ENCODE measurements at places on chromosomes 3 and 15.
A peak's percentile ranks its signal among the peaks of the same experiment; 100 is the strongest.

- no peak for DNase-seq
Measured at GRCh38 chr3:171620825-171621434, 160.7 kb upstream of the TNIK start.

DNA sequence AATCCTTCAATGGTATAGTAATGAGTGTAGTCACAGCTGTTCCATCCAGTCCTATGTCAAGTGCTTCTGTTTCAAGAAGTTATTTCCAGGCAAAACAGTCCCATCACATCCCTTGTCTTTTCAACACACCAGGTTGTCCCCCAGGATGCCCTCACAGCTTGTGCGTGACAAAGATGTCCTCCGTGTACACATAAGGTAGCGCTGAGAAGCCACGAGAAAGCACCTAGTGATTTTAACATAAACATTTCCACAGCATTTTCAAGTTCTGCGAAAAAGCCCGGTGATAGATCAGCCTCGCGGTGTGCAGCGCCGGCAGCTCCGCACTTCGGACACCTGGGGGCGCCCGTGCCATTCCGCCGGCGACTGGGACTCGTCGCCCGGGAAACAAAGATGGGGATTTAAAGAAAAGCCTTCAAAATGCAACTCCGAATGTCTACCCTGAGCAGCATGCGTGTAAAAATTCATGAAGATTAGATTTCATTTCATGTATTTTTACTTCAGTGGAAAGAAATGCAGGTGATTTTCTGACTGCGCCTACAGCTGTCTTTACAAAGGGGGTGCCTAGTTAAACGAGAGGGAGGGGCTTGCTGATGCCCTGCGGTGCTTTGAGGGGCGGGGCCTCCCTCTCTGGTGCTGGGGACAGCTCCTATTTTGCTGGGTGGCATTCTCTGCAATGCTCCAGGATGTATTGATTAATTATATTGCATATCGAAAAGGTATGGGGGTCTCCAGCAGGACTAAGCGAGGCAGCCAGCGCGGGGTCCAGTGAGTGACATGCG, 49.9 kb downstream of the KY start:
- peak; percentile 86 for DNase-seq

- no peak for DNase-seq
Measured at GRCh38 chr3:128335621-128336296, 130.9 kb downstream of the DNAJB8 start.

- DNase-seq = no peak
Measured at GRCh38 chr3:37729119-37729518, 132.6 kb upstream of the CTDSPL start.

- peak; percentile 47 for DNase-seq
Measured at GRCh38 chr3:37985637-37986320, 4.8 kb upstream of the VILL start.

DNA sequence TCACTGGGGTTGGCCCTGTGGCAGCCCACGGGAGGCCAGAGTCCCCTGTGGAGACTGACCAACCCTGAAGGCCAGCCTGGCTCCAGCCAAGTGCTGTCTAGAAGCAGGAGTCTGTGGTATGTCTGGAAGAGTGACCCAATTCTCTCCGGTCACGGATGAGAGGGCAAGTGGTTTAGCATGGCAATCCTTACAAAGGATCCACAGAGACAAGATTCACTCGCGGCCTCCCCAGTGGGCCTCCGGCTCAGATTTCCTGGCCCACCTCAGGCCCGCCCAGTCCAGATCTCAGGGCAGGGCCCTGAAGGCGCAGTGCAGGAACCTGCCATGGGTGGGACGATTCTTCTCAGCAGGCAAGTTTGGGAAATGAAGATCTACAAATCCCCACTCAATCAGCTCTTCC, 5.0 kb upstream of the BCL2L10 start:
- DNase-seq = no peak

- no peak for DNase-seq
Measured at GRCh38 chr3:79154865-79155264, 612.9 kb downstream of the ROBO1 start.

DNA sequence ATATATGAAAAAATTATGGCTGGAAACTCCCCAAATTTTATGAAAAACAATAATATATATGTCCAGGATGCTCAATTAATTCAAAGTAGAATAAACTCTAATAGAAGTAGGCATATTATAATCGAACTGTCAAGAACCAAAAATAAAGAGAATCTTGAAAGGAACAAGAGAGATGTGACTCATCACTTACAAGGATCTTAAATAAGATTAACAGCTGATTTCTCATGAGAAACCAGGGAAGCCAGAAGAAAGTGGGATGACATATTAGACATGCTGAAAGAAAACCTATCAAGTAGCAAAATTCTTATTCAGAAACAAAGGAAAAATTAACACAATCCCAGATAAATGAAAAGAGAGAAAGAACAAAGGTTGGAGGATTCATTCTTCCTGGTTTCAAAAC, 66.8 kb downstream of the FAIM start:
- no peak for DNase-seq

- DNase-seq = peak; percentile 92
Measured at GRCh38 chr3:154323891-154324738, at the start of gene DHX36. TSS of gene DHX36 (minus strand) at chr3:154324487. CDS start at chr3:154324416, 71 bp downstream.

DNA sequence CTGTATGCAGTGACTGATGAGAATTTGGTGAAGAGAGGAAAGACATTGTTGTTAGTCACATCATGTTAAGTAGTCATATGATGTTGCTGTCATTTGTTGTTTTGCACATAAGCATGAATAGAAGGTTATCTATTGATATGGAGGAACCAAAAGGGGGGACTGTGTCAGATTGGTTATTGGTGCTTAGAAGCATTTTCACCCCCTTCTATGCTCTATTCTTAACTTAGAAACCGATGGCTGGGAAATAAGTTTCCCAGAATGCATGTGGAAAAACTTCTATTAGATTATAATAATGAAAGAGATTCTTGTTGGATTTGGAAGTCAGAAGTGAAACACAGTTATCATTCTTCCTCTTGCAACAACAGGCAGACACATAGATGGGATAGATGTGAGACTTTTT, 33.2 kb upstream of the CADM2 start:
- DNase-seq = no peak

DNA sequence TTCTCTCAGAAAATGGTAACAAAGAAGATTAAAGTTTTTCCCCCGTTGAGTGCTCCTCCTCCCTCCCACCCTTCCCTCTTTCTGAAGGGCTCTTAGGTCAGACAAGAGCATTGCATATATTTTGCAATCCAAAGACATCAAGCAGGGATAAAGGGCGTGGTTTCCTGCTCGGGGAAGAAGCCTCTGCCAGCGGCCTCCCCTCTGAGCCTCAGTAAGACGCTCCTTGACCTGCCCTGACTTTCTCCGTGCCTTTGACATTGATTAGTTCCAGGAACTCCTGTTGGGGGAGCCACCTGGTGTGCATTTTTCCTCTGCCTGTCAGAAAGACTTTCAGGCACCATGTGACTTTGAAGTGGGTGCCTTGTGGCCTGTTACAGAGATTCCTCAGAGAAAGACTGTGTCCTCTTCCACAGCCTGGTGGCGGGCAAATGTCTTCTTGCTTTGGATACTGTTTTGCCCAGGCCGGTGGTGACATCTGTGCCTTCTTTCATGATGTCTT, 87.2 kb upstream of the TBL1XR1 start:
- DNase-seq = peak; percentile 56

- DNase-seq = no peak
Measured at GRCh38 chr3:132593947-132594323, 3.1 kb upstream of the ACKR4 start.

DNA sequence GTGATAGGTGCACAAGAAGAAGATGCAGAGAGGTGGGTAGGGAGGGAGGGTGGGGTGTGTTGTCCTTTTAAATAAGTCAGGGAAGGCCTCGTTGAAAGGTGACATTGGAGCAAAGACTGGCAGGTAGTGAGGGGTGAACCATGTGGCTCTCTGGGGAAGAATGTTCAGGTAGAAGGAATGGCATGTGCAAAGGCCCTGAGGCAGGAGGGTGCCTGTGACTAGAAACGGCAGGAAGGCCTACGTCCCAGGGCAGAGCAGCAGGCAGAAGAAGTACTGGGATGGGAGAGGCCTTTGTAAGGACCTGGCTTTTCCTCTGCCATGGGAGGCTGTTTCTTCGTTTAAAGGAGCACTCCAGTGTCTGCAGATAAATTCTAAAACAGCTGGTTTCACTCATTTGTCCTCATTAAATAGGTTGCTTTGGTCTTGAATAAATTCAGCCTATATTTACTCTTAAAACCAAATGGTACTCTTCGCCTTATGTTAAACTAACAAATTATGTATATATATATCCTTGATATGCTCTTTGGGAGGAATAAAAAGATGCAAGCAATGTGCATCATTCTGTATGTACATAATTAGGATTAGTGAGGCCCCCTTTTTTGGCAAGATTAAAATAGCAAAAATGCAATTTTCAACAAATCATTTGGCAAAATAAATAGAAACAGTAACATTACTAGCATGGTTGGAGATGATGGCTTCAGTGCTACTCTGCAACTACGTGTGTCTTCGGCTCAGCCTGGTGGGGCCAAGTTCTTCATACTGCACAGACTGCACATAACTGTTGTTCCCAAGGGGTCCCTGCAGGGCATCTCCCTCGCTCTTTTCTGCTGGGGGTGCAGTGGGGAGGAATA, 151.4 kb downstream of the KLF13 start:
- DNase-seq = no peak

DNA sequence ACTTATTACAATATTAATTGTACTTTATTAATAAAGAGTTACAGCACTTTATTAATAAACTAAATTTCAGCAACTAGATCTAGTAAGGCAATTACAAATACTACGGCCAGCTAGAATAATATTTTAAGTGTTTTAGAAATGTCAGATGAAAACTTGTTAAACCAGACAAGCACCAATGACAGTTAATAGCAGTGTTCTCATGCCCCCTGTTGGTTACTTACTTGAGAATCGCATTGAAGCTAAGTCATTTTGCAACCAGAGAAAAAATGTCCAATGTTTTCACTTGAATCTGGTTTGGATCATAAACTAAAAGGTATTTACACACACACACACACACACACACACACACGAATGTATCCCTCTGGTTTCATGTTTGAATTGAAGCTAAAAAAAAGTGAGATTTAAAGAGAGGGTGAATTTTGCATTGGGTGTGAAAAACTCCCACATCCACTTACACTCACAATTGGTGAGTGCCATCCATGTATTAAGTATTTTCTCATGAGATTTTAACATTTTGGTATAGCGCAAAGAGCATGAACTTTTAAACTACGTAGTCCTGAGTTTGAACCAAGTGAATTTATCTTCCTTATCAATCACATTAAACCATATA, 347.7 kb downstream of the ZBBX start:
- DNase-seq = no peak

Measured in type B pancreatic cell (in vitro differentiated cells).